ENCODE measurements at places on chromosomes 2 and 18.

GRCh38 chr2:61263830-61264229 is 101.8 kb downstream of the C2orf74 start:
- no peaks in the 10 kb centered on the region for H3K4me1 ChIP-seq
- H3K27me3 ChIP-seq, result no peaks in the 10 kb centered on the region
- no peak overlapping the region for H3K4me3 ChIP-seq
- H3K27ac ChIP-seq, result no peak overlapping the region

DNA sequence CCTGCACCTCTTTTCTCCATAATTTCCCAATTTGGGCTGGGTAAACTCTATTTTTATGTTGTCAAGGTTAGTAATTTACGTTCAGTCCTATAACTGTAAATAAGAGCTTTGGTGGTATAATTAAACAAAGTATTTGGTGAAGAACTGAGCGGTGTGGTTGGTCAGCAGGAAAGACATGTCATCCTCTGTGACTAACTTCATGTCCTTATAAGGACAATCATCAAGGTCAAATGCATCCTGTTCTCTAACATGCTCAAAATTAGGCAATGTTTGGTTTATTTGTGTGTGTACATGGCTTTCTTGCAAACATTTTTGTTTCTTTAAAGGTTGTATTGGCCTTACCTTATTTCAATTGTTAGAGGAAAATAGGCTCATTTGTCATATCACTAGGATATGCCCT is 121.5 kb upstream of the NABP1 start:
- H3K27ac ChIP-seq, result no peak overlapping the region
- H3K36me3 ChIP-seq, result no peaks in the 10 kb centered on the region
- H3K4me1 ChIP-seq, result no peaks in the 10 kb centered on the region
- no peak overlapping the region for H3K4me3 ChIP-seq
- no peak for DNase-seq
- H3K27me3 ChIP-seq, result no peaks in the 10 kb centered on the region

GRCh38 chr2:100060875-100061274 is 81.5 kb downstream of the AFF3 start:
- no peaks in the 10 kb centered on the region for H3K36me3 ChIP-seq
- H3K4me3 ChIP-seq, result no peak overlapping the region
- no peak for DNase-seq
- H3K4me1 ChIP-seq, result no peaks in the 10 kb centered on the region
- H3K27ac ChIP-seq, result no peak overlapping the region

DNA sequence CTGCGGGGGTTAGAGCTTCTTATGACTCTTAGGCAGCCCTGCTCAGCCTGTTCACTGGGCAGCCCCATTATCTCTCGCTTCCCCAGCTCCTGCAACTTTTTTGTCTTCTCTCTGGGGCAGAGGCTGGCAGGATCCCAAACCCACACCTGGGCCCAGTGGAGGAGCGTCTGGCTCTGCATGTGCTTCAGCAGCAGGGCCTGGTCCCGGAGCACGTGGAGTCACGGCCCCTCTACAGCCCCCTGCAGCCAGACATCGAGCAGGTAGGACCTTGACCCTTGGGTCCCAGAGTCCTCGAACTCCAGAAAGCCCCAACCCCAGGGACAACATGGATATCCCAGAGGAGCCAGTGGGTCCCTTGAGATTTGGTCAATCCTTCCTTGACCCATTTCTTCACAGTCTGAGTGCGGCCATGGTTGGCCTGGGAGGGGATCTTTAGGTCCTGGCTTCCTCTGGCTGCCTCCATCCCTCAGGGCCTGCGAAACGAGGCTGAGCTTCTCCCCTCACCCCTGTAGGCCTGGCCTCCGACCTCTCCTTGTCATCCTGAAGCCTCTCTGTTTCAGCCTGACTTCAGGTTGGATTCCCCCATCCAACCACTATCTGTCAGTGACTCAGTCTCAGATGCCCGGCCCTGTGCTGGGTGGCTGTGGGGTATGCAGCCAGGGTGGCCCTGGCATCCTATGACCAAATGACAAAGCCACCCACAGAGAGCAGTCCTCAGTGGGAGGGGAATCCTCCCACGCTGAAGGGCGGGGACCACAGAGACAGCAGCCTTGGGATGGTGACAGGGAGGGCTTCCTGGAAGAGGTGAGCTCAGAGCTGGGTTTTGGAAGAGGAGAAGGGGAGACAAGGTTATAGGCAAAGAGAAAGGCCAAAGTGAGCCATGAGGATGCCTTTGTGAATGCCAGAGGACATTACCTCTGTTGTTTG is 214.2 kb downstream of the DYSF start:
- H3K27me3 ChIP-seq, result no peaks in the 10 kb centered on the region
- H3K27ac ChIP-seq, result no peak overlapping the region
- H3K4me1 ChIP-seq, result no peaks in the 10 kb centered on the region
- H3K4me3 ChIP-seq, result no peak overlapping the region

DNA sequence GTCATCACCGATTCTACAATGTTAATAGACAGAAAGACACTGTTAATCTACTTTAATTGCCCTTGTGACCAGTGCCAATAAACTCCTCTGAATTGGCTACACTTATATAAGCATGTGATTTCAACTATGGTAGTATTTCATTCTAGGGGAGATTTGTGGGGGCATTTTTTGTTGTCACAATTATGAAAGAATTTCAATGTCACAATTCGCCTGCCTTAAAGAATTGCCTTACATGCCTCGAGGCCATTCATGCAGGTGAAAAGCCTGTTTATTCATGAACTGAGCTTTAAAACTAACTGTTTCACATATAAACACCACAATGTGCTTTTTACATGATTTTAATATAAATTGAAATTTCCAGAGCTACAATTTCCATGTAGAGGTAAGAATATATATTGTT is 162.8 kb downstream of the GCA start:
- no peaks in the 10 kb centered on the region for H3K36me3 ChIP-seq
- H3K27me3 ChIP-seq, result no peaks in the 10 kb centered on the region
- no peak overlapping the region for H3K4me3 ChIP-seq
- no peak overlapping the region for H3K27ac ChIP-seq
- peaks cover 5% of the 10 kb centered on the region for H3K4me1 ChIP-seq

DNA sequence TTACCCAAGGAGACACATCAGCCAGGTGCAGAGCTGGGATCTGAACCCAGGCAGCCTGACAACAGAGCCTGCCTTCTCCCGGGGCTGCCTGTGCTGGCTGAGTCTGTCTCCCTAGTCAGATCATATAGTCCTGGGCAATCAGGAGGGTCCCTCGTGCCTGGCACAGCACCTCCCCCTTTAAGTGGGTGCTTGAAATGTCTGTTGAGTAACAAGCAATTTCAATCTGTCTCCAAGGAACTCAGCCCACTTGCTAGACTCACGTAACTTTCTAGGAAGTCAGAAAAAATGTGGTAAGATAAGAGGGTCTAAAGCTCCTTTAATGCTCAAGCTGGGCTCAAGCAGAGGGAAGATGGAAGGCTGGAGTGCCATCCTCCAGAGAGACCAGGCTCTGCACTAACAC is 51.9 kb downstream of the REEP1 start:
- no peak overlapping the region for H3K27ac ChIP-seq
- no peak overlapping the region for H3K4me3 ChIP-seq
- no peaks in the 10 kb centered on the region for H3K4me1 ChIP-seq
- no peaks in the 10 kb centered on the region for H3K27me3 ChIP-seq
- DNase-seq, result no peak

GRCh38 chr2:173404841-173405750 is 50.4 kb downstream of the CDCA7 start:
- no peak for DNase-seq
- H3K27me3 ChIP-seq, result no peaks in the 10 kb centered on the region
- no peak overlapping the region for H3K27ac ChIP-seq

DNA sequence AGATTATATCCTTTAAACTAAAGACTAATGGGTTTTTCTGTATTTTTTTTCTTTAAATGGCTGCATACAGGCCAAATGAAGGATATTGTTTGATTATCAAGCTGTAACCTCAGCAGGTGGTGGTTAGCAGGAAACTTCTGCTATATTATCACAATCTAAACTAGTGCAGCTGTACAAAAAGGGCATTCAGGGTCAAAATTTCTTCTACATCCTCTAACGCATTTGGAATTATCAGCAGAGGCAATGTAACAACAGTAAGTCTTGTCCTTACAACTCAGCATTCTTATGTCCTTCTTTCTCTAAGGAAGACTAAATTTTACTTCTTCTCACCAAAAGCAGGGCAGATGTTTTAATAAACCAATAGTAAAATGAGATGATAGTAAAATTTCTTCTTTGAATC is 135.8 kb upstream of the FN1 start:
- DNase-seq, result no peak
- H3K27me3 ChIP-seq, result no peaks in the 10 kb centered on the region
- H3K36me3 ChIP-seq, result no peaks in the 10 kb centered on the region
- no peak overlapping the region for H3K27ac ChIP-seq
- H3K4me1 ChIP-seq, result no peaks in the 10 kb centered on the region

GRCh38 chr2:120174963-120175581 is 48.1 kb downstream of the TMEM185B start:
- no peaks in the 10 kb centered on the region for H3K4me1 ChIP-seq
- no peaks in the 10 kb centered on the region for H3K36me3 ChIP-seq
- no peaks in the 10 kb centered on the region for H3K27me3 ChIP-seq
- H3K4me3 ChIP-seq, result no peak overlapping the region

DNA sequence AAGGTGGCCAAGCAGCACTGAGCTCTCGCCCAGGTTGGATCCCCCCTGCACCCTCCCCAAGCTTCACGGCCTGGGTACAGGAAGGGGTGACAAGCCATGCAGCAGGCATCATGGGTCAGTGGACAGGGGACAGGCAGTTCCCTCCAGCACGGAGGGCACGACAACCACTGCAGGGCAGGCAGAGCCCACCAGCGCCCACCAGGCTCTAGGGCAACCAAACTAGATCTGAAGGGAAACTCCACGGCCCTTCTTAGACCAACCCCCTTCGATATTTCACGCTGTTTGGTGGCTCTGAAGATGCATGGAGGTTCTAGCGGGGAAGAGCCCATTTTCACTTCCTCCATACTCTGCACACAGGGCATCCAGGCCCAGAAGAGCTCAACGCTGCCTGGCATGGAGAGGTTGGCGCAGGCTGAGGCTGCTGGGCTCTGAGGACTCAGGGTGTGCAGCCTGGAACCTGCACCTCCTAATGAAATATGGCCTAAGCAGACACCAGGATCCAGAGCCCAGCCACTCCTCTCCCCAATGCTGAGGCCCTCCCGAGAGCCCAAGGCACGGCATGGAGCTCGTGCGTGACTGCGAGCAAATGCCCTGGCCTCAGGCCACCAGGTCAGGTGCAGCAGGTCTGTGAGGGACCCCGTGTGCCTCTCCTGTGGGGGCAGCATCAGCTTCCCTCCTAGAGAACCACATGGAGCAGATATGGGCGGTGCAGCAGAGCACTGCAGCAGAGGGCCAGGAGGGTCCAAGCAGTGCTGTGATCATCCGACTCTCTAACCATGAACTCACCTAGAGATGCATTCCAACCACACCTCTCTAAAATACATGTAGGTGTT is 8.7 kb upstream of the MTERF4 start:
- no peak for DNase-seq
- H3K36me3 ChIP-seq, result peaks cover 29% of the 10 kb centered on the region
- no peaks in the 10 kb centered on the region for H3K4me1 ChIP-seq

GRCh38 chr2:240819858-240820606 is at the start of gene KIF1A:
Gene KIF1A, minus strand, starts transcription at chr2:240820219. Its CDS starts 22,467 bp downstream, at chr2:240797752.
- no peaks in the 10 kb centered on the region for H3K27me3 ChIP-seq
- peak; percentile 84 for DNase-seq

DNA sequence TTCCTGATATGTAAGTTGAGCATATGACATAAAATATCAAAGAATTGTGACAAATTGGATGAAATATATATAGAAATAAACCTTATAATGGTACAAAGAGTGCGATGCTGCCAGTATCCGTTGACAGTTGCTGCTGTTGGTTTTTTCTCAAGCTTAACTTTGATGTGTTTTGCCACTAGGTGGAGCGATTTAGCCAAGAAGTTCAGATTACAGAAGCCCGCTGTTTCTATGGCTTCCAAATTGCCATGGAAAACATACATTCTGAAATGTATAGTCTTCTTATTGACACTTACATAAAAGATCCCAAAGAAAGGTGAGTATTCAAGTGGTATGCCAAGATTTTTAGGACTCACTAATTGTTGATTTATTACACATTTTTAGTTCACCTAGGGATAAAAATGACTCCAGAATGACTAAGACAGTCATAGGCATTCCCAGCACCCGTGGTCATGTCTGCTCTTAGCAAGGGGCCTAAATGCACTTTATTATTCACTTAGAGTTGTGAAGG is 2.1 kb downstream of the RRM2 start:
- H3K27ac ChIP-seq, result no peak overlapping the region
- DNase-seq, result no peak
- peaks cover 3% of the 10 kb centered on the region for H3K4me1 ChIP-seq
- no peaks in the 10 kb centered on the region for H3K27me3 ChIP-seq
- H3K4me3 ChIP-seq, result no peak overlapping the region
- peaks cover 56% of the 10 kb centered on the region for H3K36me3 ChIP-seq

GRCh38 chr2:142997231-142997630 is 119.8 kb downstream of the KYNU start:
- no peaks in the 10 kb centered on the region for H3K36me3 ChIP-seq
- DNase-seq, result no peak
- H3K4me3 ChIP-seq, result no peak overlapping the region

- H3K27me3 ChIP-seq, result no peaks in the 10 kb centered on the region
- no peak overlapping the region for H3K4me3 ChIP-seq
- no peaks in the 10 kb centered on the region for H3K36me3 ChIP-seq
- H3K27ac ChIP-seq, result no peak overlapping the region
These were observed 42.2 kb downstream of the CHST9 start for GRCh38 chr18:27142891-27143290.

GRCh38 chr2:12465631-12466135 is 251.1 kb upstream of the TRIB2 start:
- no peaks in the 10 kb centered on the region for H3K4me1 ChIP-seq
- DNase-seq, result no peak
- H3K27ac ChIP-seq, result no peak overlapping the region
- H3K27me3 ChIP-seq, result no peaks in the 10 kb centered on the region

DNA sequence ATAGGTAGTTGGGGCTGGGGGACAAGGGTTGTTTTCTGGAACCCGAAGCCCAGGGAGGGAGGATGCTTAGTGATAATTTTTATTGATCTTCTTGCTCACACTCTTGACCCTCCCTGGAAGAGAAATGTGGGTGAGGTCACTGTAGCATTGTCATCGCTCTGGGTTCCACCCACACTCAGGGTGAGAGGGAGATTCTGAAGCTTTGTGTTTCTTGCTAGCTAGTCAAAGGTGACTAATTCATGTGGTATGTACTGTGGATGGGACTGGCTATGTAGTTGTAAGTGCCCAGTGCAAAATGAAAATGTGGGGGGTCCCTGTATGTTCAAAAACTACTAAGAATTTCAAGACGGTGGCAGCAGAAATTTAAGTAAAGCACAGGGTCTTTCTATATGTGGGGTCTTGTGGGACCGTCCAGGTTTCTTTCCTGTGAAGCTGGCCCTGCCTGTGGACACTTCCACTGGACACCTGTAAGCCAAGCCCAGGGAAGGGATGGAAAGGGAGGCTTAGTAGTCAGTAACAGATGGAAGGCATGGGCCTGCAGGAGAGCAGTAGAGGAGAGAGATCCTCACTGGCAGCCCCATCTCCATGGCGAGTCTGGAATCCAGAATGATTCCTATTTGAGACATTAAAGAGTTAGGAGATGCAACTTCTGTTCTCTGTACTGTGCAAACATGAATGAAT is 35.0 kb downstream of the TSN start:
- no peaks in the 10 kb centered on the region for H3K27me3 ChIP-seq
- H3K27ac ChIP-seq, result no peak overlapping the region
- DNase-seq, result no peak
- H3K4me3 ChIP-seq, result no peak overlapping the region
- peaks cover 13% of the 10 kb centered on the region for H3K4me1 ChIP-seq
- H3K36me3 ChIP-seq, result no peaks in the 10 kb centered on the region

- H3K4me1 ChIP-seq, result no peaks in the 10 kb centered on the region
- peak; percentile 2 for DNase-seq
- H3K27ac ChIP-seq, result no peak overlapping the region
- no peaks in the 10 kb centered on the region for H3K36me3 ChIP-seq
- no peak overlapping the region for H3K4me3 ChIP-seq
- H3K27me3 ChIP-seq, result no peaks in the 10 kb centered on the region
These were observed 131.3 kb upstream of the ACAA2 start for GRCh38 chr18:49944663-49945062.

All from H1 (cell line).